Activated T-helper 1 cell treated with anti-CD3 and anti-CD28 coated beads, Interleukin-2, amount 50 U/mL, for 16 hours (primary cell): ENCODE measurements at places on chromosomes 2 and 18.

DNA sequence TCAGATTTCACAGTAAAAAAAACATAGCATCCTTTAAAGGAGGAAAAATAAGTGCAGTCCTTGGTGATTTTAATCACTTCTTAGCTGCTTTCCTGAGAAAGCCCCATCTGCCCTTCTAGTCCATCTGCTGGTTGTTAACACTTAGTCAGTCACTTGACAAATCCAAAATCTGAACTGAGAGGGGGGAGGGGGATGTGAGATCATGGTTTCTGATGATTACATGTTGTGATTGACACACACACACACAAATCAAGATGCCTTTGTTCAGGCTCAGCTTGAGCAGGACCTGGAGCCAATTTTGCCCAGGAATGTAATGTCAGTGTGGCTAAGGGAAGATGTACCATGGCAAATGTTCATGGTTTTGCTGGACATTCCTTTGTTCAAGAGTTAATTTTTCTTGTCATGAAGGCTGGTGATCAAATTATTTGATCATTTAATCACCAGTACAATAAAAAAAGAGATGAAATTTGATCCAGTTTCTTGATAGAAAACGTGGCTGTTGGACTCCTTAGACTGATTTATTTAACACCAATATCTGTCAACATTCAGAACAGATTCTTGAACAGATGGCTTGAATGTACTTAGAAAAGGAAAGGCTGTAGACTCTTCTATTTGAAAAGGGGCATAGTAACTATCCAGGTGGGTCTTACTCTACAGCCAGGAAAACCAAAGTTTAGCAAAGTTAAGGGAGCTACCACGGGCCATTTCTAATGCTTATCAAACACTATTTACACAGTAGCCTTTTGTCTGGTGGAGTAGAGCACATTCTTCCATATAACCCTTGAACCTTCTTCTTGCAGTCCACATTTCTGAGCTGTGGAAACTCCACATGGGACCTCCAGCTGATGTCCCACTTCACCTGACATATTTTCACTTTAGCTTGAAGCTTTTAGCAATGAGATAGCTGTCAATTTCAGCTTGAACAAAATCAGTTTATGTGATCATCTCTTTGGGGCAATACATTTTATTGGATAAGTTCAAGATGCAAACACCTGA lies 408.7 kb downstream of the PIK3C3 start:
- DNase-seq, result no peak

GRCh38 chr18:23225503-23225902 lies 90.2 kb downstream of the CABLES1 start:
- no peak for DNase-seq

- DNase-seq, result no peak
Measured at GRCh38 chr2:160306985-160307384, 106.9 kb upstream of the ITGB6 start.

DNA sequence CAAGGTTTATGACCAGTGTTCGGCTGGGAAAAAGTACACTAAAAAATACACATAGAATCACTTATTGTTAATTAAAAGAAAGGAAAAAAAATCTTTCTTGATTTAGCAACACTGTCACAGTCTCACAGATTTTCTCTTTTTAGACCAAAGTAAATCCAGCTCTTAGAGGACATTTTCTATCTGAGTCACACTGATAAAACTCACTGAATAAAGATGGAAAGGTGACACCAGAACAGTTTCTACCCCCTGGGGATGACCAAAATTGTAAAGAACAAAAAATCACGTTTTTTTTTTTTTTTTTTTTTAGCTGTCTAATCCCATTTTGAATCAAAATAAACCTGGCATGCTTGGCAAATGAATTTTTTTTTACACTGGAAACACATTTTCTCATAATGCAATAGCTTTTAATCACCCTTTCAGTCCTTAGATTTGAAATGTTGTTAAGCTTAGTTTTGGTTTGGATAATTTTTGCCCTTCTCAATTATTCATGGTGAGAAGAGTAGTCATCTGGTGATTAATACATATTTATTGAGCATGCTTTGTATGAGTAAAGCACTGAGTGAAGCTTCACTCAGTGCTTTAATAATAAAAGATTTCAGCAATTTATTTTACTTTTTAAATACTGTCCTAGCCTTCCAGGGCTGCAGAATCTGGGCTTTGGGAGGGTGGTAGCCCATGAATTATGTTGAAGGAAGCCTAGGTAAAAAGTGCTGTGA lies 886.3 kb downstream of the SLC4A3 start:
- DNase-seq, result no peak

- DNase-seq, result no peak
Measured at GRCh38 chr18:9296233-9297006, 38.2 kb upstream of the TWSG1 start.

DNA sequence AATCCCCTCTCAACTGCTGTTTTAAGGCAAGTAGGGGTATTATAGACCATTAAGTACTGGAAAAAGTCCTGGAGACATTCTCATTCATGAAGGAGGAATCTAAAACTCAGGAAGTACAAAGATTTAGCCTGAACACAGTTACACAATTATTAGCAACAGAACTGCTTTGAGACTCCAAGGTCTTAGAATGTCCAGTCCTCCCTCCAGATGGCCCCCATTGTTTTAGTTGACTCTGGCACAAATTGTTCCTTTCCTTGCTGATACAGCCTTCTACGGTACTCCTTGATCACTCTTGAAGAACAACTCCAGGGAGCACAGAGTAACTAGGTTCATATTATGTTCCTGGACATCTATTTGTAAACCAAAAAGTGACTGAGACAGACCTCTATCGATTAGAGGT lies 210.1 kb upstream of the RND3 start:
- DNase-seq, result no peak

DNA sequence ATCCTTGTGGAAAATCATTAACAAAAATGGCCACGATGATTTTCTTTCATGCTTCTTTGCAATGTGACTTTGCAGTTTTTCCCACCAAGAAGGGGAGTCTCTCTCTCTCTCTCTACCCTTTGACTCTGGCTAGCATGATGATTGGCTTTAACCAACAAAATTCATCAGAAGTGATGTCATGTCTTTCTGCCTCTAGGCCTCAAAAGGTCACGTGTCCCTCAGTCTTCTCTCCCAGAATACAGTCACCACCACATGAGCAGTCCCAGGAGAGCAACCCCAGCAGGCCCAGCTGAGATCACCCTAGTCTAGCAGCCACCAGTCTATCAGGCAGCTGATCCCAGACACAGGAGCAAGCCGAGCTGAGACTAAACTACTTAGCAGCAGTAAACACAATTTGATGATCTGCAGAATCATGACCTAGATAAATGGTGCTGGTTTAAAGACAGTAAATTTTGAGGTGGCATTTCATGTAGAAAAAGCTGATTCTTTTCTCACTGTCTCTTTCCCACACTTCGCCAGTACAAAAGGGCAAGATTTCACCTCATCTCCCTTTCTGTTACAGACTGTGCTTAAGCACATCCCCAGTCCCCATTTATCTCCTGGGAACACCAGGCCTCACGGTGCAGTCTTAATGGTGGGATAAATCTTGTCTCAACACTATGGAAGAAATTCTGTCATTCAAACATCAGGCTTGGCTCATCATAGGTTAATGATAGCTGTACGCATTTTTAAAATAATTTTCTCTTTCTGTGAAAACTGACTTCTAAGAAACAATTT lies 132.7 kb downstream of the SCG2 start:
- DNase-seq, result no peak

DNA sequence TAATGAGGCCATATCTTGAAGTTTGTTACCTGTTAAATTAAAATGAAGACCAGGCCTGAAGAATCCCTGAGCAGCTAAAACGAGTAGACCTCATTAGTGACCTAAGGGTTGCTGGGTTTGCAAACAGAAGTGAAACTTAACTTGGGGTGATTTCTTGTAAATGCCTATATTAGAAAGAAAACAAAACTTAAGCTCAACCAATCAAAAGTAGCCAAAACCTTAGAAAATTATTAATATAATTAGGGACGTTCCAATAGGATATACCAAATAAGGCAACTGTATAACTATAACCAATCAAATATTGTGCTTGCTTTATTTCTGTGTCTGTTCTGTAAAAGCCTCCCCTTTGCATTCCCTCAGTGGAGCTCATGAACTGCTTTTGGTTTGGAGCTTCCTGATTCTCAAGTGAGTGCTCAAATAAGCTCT lies 137.9 kb upstream of the VRK2 start:
- no peak for DNase-seq

DNA sequence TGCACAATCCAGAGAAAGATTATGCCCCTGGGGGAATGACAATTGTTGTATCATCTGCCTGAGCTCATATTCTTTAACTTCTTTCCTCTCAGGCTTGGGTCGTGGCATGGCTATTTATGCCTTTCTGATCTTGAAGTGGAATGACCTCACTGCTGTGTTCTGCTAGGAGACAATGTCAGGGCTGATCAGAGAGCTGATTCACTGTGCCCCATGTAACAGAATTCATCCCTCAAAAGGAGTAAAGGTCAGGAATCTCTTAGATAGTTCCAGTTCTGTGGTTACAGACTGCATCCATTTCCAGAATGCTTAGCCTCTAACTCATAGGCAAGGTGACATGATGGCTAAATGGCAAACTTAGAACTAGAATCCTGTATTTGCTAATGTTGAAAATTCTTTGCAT lies 511.7 kb upstream of the CNTNAP5 start:
- no peak for DNase-seq

DNA sequence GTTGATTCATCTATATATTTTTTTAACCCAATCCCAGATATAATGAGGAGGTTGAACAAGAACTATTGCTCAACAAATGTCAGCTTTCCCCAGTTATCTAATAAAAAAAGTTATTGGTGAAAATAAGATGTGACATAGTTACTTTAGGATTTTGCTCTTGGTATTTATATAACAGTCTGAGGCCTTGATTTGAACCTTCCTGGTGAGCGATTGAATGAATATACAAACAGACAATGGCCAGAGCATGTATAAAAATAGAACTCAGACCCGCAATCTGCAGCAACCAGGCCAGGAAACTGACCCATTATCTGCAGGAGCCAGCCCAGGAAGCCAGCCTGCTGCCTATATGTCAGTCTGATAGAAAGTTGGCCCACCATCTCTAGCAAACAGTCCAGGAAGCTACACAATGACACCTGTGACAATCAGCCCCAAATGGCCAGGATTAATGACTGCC lies 81.6 kb downstream of the HS6ST1 start:
- no peak for DNase-seq

GRCh38 chr2:240437861-240438809 lies 2.7 kb downstream of the GPC1 start:
- DNase-seq, result peak; percentile 48
